Stimulated activated CD4-positive, alpha-beta T cell treated with anti-CD3 and anti-CD28 coated beads, TNF-alpha, amount 100 ng/mL, for 4 hours (primary cell): ENCODE measurements at places on chromosomes 1 and 21.

DNA sequence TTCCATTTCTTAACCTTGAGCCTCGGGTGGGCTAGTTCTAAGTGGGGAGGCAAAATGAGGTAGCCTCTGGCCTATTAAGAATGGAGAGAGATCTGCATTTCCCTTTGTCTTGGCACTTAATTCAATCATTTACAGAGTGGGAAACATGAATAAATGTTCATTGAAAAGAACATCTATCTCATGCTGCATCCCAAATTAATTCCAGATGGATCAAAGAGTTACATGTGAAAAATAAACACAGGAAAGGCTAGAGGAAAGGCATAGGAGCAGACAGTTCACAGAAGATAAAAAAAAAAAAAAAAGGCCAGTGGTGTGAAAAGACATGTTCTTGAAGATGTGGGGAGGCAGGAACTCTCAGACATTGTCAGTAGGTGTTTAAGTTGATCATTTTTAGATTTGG lies 35.7 kb upstream of the EPS8L3 start:
- no peak for DNase-seq

GRCh38 chr21:45899317-45900033 lies 82.1 kb upstream of the COL6A1 start:
- no peak for DNase-seq

GRCh38 chr1:85628791-85629531 lies 48.4 kb downstream of the CCN1 start:
- no peak for DNase-seq

GRCh38 chr1:204987689-204988088 lies 55.3 kb upstream of the CNTN2 start:
- DNase-seq, result no peak

DNA sequence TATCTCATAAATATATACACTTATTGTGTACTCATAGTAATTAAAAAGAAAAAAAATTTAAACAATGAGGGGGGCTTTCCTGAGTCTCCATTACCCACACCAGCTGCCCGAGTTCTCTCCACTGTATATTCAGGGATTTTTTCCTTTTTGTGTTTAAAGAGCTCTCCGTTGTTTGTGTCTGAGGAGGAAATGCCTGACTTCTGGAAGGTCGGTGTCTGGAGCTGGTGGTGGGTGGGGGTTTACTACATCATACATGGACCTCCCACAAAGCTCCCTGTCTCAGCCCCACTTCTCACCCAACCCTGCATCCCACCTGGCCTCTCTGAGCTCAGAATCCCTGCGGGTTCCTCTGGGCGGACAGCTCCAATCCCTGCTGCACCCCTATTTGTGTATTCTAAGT lies 64.1 kb upstream of the ETV3 start:
- DNase-seq, result no peak

- no peak for DNase-seq
Measured at GRCh38 chr1:17198476-17199258, 6.3 kb upstream of the PADI1 start.

DNA sequence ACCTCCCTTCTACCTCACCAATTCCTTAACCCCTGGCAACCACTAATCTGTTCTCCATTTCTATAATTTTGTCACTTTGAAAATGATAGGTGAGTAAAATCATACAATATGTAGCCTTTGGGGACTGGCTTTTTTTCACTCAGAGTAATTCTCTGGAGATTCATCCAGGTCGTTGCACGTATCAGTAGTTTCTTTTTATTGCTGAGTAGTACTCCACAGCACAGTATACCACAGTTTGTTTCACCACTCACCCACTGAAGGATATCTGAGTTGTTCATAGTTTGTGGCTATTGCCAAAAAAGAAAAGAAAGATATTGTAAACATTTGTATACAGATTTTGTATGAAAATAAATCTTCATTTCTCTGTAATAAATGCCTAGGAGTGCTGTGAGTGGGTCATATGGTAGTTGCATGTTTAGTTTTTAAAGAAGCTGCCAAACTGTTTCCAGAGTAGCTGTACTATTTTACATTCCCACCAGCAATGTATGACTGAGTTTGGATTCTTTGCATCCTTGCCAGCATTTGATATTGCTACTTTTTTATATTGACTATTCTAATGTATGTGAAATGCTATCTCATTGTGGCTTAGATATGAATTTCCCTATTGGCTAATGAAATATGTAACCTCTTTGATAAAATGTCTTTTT lies 3.7 kb downstream of the CHD1L start:
- no peak for DNase-seq

GRCh38 chr1:248810727-248811513 lies 14.8 kb downstream of the SH3BP5L start:
- no peak for DNase-seq

DNA sequence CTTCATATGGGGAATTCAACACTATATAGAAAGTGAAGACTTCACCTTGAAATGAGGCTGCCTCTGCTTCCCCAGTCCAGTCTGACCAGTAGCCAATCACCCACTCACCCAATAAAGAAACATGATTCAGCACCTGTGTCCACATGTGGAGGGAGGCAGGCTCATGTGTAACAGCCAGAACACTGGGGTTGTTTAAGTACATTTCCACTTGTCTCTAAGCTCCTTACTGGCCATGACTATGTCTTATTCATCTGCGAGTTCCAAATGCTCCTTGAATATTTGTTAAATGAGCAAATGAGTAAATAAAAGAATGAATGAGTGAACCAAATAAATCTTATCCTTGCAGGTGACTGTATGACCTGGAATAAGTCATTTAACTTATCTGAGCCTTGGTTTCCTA lies 100.1 kb downstream of the BRINP2 start:
- DNase-seq, result no peak

DNA sequence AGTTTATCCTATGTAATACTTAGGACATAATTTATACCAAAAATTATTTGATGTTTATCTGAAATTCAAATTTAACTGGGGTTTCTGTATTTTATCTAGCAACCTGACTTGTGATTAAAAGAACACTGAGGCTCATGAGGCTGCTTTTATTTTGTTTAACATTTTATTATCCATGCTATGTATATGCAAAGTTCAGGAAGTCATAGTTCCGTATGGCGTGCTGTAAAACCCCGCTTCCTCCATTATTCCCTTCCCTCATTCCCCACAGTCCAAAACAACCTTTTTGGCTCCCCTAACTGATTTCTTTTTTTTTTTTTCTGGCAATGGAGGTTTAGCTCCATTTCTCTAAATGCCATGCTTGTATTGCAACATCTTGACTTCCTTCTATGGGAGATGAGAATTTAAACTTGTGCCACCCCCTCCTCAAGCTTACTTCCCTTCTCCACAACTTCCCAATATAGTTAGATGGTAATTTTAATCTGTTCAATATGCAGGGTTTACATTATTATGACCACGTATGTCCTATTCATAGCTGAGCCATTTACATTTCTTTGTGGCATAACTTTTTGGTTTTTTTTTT lies 138.0 kb upstream of the DNAH14 start:
- DNase-seq, result no peak

DNA sequence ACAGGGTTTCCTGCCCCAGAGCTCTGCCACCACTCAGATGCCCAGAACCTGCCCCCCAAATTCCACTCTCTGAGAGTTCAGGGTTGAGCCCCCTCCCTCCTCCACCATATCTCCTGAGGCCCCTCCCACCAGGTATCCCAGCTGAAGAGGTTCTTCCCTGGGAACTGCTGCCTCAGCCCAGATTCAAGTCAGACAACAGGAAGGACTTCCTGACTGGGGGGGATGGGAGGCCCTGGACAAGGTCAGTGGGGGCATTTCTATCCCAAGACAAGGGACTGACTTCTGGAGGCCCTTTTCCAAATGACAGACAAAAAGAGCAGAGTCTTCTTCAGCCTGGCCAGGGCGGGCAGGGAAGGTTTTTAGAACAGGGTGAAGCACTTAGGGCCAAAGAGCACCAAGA lies 24.1 kb upstream of the TENT5B start:
- no peak for DNase-seq

- DNase-seq, result no peak
Measured at GRCh38 chr1:145918992-145919939, 749 bp upstream of the PEX11B start.

- no peak for DNase-seq
Measured at GRCh38 chr1:10494418-10494753, 19.6 kb downstream of the PEX14 start.
